NCI-H1105 treated with DMSO at 0.1 percent for 48 hours (cell line): ENCODE measurements at places on chromosomes 13 and 19.

- DNase-seq = no peak
Measured at GRCh38 chr19:56403261-56403660, 871 bp upstream of the ZNF583 start.

DNA sequence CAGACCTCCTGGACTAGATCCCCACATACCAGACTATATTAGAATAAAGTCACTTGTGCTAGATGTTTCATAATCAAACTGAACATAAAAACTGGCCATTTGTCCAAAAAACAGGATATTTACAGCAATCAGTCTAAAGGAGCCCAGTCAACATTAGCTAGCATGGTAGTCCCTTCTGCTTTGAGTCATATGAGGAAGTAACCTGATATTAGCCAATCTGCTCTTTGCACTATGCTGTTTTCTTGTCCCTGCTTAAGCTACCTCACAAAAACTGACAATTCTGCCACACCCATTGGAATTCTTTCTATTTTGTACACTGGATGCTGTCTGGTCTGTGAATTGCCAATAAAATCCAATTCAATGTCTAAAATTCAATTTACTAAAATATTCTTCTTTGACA, 1824.2 kb downstream of the OLFM4 start:
- DNase-seq = no peak

DNA sequence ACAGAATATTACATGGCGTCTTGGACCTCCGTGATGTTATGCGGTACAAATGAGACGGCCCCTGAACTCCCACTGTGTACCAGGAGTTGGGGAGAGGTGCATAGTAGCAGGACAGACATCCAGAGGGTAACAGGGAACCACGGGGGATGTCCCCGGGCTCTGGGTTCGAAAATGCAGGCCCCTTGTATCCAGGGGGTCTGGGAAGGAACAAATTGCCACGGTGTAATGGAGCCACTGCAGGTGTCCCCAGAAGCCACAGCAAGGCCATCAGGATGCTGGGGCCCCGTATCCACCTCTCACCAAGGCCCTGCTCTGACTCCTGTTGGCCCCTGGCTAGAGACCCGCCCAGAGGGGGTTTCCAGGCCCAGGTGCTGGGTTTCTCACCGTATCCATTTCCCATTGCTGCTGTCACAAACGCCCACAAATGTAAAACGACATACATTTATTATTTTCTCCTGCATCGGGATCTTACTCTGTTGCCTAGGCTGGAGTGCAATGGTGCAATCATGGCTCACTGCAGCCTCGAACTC, 77.8 kb downstream of the INSR start:
- DNase-seq = no peak

GRCh38 chr19:55638864-55639359, 1.9 kb upstream of the ZNF580 start:
- DNase-seq = no peak

DNA sequence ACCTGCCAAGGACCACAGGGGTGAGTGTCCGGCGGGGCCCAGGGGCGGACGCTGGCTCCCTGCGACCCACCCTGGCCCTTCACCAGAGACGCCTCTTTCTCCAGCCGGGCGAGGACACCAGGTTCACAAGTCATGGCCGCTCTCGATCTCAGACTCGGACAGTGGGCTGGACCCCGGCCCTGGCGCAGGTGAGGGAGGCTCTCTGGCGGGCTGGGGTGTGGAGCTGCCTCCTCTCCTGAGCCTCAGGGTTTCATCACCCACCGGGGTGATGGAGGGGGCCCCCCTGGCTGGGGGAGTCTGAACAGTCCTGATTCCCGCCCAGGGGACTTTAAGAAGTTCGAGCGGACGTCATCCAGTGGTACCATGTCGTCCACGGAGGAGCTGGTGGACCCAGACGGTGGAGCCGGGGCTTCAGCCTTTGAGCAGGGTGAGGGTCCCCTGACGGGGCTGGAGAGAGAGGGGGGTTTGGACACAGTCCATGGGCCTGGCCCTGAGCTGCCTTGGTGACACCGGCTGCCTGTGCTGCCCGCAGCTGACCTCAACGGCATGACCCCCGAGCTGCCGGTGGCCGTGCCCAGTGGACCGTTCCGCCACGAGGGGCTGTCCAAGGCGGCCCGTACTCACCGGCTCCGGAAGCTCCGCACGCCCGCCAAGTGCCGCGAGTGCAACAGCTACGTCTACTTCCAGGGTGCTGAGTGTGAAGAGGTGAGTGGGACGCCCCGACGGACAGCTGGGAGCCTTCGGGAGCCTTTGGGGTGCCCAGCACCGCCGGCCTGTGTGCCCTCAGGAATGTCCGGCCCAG, 13.6 kb downstream of the ARHGAP45 start:
- no peak for DNase-seq
